ENCODE measurements at places on chromosomes 3 and 15.

- no peak for DNase-seq
Observed at GRCh38 chr15:62785881-62786828, 256.4 kb upstream of the TPM1 start.

- no peak for DNase-seq
Observed at GRCh38 chr3:36317915-36318314, 62.4 kb upstream of the STAC start.

DNA sequence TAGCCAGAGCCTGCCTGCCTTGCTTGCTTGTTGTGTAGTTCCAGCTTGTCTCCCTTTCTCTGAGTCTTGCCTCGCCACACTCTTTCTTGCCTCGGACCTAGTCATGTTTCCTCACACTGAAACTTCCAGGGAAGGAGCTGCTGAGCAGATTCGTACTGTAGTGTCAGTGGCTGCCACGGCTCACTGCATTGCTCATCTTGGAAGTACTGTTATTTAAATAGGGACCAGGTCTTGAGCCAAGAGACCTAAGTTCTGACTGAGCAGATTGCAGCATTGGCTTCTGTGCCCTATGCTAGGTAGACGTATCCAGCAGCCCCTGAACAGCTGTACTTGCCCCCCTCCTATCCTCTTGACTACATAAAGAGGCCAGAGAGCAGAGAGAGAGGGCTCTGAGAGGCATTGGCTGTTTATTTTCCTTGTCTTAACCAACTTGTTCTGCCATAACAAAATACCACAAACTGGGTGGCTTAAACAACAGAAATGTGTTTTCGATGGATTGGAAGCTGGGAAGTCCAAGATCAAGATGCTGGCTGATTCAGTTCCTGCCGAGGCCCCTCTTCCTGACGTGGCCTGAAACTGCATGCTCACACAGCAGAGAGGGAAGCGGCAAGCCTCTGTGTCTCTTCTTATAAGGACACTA is 5.8 kb upstream of the RARRES1 start:
- DNase-seq, result no peak

GRCh38 chr3:115321400-115321805 is 174.3 kb upstream of the ZBTB20 start:
- DNase-seq, result no peak
